ENCODE measurements at places on chromosomes 5 and 9.

GRCh38 chr5:148953711-148954110 is 109.2 kb downstream of the SH3TC2 start:
- DNase-seq = no peak

GRCh38 chr5:67978171-67978570 is 237.4 kb upstream of the PIK3R1 start:
- DNase-seq = no peak

- DNase-seq = no peak
Measured at GRCh38 chr5:169080448-169080911, 220.5 kb downstream of the SLIT3 start.

DNA sequence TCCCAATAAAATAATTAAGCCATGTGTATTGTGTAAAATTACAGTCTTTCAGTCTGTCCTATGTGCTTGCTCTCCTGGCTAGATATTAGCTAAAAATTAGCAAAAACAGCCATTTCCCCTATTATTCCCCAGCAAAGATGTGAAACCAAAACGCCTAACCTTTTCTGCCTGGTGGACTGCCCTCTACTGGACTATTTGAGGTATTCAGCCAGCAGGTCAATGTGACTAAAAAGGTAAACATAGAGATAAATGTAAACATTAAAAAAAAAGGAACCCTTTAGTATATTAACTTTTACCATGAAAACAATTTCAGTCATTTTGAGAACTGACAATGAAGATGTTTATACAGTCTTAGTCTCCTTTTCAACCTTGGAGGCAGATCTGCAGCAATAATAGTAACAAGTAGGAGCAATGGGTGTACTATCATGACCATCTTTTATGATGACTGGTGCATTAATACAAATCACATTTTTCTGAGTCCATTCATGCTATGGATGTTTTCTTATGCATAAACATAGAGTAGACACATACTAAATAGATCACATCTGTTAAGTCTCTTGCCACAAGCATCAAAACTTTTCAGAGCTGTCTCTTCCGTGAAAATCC is 10.1 kb downstream of the ATG12 start:
- DNase-seq = peak; percentile 39

DNA sequence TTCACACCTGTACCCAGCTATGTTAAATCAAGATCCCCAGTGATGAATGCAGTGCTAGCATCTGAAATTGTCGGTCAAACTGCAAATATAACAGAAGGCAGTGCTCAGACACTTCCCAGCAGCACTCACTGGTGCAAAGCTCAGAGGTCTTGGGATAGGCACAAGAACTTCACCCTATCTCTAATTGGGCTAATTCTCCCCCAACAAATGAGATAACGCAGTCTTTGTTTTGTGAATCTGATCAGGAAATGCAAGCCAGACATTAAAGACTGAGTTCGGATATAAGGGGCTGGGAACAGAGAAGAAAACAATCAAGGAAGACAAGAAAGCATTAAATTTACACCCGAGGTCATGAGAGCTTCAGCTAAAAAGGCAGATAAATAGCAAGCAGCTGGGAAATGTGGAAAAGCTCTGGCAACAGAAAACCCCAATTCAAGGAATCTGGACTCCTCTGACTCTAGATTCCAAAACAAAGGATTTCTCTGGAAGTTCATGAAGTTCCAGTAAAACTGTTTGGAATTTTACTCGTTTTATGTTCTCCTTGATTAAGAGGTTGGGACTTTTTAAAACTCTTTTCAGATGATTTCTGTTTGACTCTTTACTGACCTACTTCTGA is 65.1 kb downstream of the GNA14 start:
- DNase-seq = no peak

GRCh38 chr5:150502106-150502505 is 5.8 kb upstream of the NDST1 start:
- no peak for DNase-seq

DNA sequence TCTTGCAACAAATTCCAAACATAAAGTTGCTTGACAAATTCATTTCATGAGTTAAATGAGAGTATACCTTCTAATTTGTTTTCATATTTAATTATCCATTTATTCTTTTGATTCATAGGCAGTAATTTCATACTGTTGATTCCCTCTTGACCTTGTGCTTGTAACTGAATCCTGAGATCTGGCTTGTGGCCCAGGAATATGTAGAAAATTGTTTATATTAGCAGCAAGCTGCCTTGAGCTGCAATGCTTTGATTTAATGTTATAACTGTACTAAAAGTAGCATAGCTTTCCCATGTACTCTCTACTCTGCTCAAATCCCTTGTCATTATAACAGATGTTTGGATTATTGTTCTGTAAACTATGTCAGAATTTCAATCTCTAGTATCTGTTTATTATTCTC is 780.7 kb downstream of the NR2F1-AS1 start:
- peak; percentile 88 for DNase-seq

GRCh38 chr9:5388026-5388819 is 48.5 kb upstream of the RLN1 start:
- DNase-seq = no peak

DNA sequence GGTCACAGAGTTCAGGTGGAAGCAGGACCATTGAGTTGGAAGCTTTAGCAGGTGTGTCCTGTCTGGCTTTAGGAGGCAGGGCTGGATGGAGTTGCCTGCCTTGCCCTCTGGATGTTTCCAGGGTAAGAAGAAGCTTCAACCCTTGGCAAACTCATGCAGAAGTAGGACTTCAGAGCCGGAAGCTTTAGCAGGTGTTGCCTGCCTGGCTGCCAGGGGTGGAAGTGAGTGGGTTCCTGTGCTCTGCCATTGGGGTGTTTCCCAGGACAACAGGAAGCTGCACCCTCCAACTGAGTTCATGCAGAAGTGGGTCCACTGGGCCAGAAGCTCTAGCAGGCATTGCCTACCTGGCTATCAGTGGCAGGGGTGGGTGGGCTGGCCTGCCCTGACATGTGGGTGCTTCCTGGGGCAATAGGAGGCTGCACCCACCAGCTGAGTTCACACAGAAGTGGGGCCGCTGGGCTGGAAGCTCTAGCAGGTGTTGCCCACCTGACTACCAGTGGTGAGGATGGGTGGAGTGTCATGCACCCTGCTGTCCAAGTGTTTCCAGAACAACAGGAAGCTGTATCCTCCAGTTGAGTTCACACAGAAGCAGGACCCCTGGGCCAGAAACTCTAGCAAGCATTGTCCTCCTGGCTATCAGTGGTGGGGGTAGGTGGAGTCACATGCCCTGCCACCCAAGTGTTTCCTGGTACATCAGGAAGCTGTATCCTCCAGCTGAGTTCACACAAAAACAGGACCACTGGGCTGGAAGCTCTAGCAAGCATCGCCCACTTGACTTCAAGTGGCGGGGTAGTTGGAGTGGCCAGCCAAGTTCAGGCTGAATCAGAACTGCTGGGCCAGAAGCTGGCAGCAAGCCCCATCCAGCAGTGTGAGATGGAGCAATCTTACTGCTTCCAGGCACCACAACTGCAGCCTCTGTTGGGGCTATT is 24.6 kb downstream of the LOX start:
- DNase-seq = no peak

Measured in HCEC 1CT (cell line).